ENCODE measurements at places on chromosomes 12 and 14. TPM values are rescaled to one million over a fixed set of nuclear protein-coding genes. Genes with fewer than 3 reads are reported as not detected.

MDM1 gene
- total RNA-seq, result 33.2 TPM

PEX5 gene
- total RNA-seq, result 53.5 TPM

STAC3 gene
- 1.7 TPM for total RNA-seq

CLEC14A gene
- total RNA-seq, result 50.2 TPM

GRCh38 chr12:132115500-132115899 is 28.6 kb downstream of the DDX51 start:
- no peak overlapping the region for H3K27ac ChIP-seq
- no peak overlapping the region for H3K4me3 ChIP-seq
- H3K4me1 ChIP-seq, result no peaks in the 10 kb centered on the region
- no peaks in the 10 kb centered on the region for H3K27me3 ChIP-seq

- no peak overlapping the region for H3K4me3 ChIP-seq
- no peak overlapping the region for H3K27ac ChIP-seq
- H3K4me1 ChIP-seq, result peaks cover 25% of the 10 kb centered on the region
- no peak for DNase-seq
- no peaks in the 10 kb centered on the region for H3K27me3 ChIP-seq
These were observed 5.2 kb downstream of the ZBTB42 start for GRCh38 chr14:104805941-104806624.
